NCI-H345 (cell line): ENCODE measurements at places on chromosomes 1 and 21.

- DNase-seq, result no peak
These were observed 70.4 kb downstream of the TUT4 start for GRCh38 chr1:52482326-52483004.

DNA sequence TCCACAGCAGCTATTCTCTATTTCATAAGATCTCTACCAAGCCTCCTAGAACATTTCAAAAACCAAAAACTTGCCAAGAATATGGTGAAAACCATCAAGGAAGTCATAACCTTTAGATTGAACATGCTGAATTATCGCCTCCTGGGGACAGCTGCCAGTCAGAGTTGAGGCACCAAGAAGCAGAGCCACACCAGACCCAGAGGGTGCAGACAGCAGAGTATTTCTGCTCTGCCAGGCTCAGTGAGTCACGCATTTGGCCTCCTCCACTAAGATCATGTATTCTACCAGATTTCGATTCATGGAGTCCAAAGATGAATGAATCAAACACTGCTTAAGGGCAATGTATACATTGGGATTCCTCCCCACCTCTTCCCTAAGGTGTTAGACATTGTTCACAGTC, 2.1 kb downstream of the F3 start:
- DNase-seq, result no peak

GRCh38 chr1:194889310-194889709, 1702.9 kb upstream of the B3GALT2 start:
- DNase-seq, result no peak

- no peak for DNase-seq
These were observed 98.2 kb downstream of the DMRTB1 start for GRCh38 chr1:53557369-53557768.

- no peak for DNase-seq
These were observed 312.6 kb upstream of the CXADR start for GRCh38 chr21:17200250-17200649.

- DNase-seq, result no peak
These were observed 580 bp upstream of the ATP5PO start for GRCh38 chr21:33916200-33916567.

GRCh38 chr1:205444300-205444930, 11.4 kb downstream of the BLACAT1 start:
- DNase-seq, result no peak

DNA sequence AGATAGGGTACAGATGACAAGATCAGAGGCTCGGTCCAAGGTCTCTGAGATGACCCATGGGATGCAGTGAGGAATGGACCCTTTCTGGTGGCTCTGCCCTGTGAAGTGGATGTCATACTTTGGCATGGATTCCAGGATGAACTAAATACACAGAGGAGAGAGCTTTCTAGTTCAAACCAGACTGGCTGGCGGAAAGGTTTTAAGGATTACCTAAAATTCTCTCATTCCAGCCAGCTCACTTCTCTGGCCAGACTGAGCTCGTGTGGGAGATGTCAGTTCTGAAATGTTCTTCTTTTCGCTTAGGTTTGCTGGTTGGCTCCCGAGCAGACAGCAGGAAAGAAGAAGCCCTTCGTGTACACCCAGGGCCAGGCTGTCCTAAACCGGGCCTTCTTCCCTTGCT, 6.2 kb downstream of the RNPEP start:
- no peak for DNase-seq

GRCh38 chr1:204213668-204214662, at the start of gene GOLT1A:
TSS of gene GOLT1A (minus strand) at chr1:204213988. CDS start at chr1:204213906, 82 bp downstream.
- peak; percentile 35 for DNase-seq

DNA sequence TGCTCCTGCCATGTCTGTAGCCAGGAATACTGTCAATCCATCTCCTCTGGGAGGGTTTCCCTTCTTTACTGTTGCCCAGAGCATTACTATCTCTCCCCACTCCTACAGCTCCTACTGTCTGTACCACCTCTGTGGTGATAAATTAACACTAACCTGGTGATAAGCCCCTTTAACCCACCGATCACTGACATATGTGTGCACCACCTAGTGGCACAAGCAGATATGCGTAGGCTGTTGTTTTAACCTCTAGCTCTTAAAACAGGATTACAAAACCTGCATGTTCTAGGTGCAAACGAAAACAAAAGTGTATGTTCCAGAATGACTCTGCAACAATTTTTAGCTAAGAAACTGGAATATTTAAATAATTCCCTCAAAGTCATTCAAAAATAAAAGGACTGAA, 93.9 kb upstream of the BEND5 start:
- DNase-seq, result no peak

GRCh38 chr21:34511181-34511580, 829 bp downstream of the KCNE1 start:
- DNase-seq, result no peak

GRCh38 chr1:169753549-169753948, 19.7 kb upstream of the SELE start:
- DNase-seq, result no peak

GRCh38 chr1:53541761-53542550, 82.8 kb downstream of the DMRTB1 start:
- DNase-seq, result no peak

DNA sequence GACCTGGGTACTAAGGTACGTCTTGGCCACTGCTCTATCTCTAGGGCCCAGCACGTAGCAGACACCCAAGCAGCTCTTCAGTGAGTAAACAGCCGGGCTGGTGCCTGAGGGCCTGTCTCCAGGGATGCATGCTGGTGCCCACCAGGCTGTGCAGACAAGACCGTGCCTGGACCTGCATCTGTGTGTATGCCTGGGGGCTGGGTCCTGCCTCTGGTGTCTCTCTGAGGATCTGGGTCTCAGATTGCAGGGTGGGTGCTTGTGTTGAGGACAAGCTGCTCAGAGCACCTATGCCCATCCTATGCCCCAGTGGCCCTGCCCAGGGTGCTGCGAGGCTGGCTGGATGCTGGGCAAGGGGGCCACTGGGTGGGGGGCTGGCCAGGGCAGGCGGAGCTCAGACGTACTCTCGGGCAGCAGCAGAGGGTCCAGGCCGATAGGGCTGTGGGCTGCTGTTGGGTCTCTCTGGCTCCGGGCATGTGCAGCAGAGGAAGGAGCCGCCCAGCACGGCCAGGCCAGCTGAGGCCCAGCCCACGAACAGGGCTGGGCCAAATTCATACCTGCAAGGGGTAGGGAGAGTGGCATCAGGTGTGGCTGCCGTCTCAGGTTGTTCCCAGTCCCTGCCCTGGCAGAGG, 4.4 kb downstream of the CLDN19 start:
- peak; percentile 26 for DNase-seq

DNA sequence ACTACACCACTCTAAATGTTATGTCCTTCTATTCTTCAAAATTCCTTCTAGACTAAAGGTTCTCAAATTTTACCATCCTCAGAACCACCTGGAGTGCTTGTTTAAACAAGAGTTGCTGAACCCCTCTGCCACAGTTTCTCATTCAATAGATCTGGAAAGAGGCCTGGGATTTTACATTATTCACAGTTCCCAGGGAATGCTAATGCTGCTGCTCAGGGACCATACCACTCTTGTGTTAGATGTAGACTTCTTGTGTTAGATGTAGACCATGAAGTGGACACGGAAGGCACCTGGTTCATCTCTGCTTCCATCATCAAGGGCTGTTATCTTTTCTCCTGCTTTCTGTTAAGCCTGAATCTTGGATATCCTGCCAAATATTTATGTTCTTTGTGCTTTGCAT, 31.3 kb upstream of the CCN1 start:
- DNase-seq, result no peak

DNA sequence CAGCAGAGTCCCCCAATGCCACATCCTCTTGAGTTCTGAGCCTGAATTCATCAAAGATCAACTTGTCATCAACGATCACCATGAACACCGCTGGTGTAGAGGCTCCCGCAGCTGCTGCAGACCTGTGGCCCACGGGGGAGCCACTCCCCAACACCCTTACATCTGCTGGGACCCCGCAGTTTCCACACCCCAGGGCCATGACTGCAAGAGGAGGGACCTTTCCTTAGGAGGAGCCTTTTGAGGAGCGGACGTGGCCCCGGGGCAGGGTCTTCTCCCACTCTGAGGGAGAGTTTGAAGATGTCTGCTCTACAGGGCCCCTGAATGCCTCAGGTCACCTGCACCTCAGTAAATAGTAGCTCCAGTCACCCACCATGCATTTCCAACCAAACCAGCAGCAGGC, 2.7 kb downstream of the PRDM15 start:
- no peak for DNase-seq

GRCh38 chr1:110462964-110463363, 12.0 kb downstream of the PROK1 start:
- DNase-seq, result no peak

- DNase-seq, result no peak
These were observed 1.0 kb downstream of the FTCD start for GRCh38 chr21:46154155-46154954.

DNA sequence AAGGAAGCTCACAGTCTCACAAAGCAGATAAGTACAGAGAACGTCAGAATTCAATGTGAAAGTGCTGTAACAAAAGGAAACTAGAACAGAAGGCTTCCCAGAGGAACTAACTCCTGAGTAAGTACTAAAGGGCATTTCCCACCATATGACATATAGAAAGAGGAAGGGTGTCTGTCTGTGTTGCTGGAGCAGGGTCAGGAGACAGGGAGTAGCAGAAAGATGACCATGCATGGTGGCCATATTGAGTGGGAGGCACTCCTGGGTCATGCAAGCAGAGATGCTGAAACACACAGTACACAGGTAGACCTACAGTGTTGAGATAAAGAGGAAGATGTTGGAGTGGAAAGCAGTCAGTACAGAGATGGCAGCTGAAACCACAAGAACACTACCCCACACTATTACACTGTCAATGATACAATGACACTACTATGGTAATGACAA, 47.3 kb downstream of the SLC25A24 start:
- DNase-seq, result no peak

DNA sequence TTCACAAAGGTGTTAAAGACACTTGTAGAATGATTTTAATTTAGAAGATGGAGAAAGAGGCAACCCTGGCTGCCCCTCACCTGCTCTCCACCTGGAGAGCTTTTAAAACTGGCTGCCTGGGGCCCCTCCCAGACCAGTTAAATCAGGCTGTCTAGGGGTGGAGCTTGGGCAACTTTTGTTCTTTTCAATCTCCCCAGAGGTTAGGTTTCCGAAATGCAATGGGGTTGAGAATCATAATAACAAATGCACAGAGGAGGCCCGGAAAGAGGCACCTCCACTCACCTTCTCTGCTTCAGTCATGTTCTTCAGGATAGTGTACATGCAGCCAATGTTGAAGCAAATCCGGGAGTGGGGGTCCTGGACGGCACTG, 400 bp downstream of the NCF2 start:
- DNase-seq, result no peak

- DNase-seq, result peak; percentile 39
These were observed at the start of gene SHISAL2A for GRCh38 chr1:52632732-52633290. TSS of gene SHISAL2A (plus strand) at chr1:52633168. CDS start at chr1:52633494, 326 bp downstream.

GRCh38 chr1:237084341-237085077, 42.5 kb downstream of the RYR2 start:
- DNase-seq, result no peak

DNA sequence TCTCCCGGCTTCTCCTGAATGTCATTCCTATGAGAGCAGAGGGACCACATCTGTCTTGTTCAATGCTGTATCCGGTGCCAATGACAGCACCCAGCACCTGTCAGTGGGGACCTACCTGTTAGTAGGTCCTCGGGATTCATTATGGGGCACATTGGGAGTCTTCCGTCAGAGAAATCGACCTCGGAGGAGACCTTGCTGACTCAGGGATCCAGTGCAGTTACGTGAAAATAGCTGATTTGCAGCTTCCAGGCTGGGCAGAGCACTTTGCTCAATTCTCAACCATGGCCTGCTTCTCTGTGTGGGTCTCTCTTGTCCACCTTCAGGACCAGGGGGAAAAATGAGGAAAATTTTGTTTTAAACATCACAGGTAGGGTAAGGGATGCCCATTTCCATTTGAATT, 130.2 kb downstream of the PRDM2 start:
- DNase-seq, result no peak

GRCh38 chr1:84078842-84079202, 65.2 kb upstream of the PRKACB start:
- DNase-seq, result no peak

- DNase-seq, result no peak
These were observed 5.4 kb downstream of the CELF3 start for GRCh38 chr1:151711044-151711800.

DNA sequence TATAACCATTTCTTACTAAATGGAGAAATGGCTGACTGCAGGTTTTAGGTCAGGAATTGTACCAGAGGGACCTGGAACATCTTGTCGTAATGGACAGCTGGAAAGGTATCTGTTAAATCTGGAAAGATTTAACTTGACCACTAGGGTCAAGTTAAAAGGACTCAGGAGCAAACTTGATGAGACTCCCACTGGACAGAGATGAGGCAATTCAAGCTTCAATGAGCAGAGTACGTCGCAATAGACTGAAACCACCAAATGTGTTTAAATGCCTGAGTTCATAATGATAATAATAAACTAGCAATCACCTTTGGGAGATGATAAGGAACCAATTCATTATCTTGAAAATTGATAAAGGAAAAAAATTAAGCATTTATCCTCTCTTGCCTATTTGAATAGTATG, 8.7 kb downstream of the IFNLR1 start:
- DNase-seq, result no peak

DNA sequence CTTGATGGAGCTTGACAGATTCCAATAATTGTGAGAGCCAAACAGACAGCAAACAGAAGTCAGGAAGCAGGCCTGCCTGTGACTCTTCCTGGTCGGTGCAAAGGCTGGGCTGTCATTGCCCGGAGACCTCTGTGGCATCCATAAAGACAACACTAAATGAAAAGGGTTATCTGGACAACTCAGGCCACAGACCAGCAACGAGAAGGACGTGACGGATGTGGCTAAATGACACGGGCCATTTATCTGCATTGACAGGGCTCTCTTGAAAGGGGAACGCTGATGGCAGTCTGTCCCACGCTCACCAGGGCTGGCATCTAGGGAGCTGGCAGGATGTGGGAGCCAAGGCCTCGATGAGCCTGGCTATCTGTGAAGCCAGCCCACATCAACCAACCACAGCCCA, 35.0 kb downstream of the HMGB4 start:
- DNase-seq, result no peak

- no peak for DNase-seq
These were observed 214.1 kb downstream of the NUF2 start for GRCh38 chr1:163535807-163536206.

DNA sequence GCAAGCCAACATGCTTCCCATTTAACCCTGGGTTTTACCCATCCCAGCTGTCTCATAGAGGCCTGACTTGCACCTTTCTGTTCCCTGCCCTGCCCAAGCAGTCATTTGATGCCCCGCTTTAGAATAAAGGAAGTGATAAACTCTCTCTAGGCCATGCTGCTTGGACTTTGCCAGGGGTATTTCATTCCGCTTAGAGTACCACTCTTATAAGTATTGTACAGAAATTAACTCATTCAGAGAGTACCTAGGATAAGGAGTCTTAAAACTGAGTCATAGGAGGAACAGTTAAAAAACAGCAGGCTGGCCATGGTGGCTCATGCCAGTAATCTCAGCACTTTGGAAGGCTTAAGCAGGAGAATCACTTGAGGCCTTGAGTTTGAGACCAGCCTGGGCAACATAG, 21.0 kb upstream of the LYST start:
- no peak for DNase-seq

DNA sequence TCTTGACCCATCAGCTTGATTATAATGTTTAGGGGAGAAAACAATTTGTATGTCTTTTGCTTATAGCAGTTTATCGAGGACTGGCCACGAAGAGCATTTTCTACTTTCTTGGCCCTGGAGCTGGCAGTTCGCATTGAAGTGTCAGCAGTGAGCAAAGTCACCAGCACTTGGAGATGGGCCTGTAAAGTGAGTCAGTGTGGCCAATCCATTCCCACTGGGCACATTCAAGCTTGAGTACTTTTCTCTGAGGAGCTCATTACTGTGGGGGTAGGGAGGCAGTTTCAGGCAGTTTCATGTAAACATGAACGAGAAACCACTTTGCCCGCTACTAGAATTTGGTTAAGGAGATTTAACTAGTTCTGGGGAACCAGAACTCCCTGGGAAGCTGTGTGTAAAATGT, 164.8 kb downstream of the PRDM2 start:
- no peak for DNase-seq
